ENCODE measurements at places on chromosomes 12 and 14.

DNA sequence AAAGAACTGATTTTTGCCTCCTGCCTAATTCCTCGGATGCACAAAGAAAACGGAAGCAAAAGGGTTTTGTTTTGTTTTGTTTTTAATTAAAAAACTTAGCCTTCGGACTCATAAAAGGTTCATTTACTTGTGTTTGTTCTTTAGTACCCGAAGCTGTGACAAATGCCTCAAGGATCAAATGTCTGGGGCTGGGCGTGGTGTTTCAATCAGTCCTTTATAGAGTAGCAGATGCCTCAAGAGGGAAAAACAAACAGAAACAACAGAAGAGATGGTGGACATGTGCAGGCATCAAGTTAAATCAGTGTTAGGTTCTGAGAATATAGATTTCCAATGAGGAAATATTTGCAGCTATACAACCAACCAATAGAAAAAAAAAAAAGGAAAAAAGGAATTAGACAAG, 1.6 kb upstream of the WIF1 start:
- no peak overlapping the region for H3K27ac ChIP-seq
- no peak for DNase-seq
- H3K4me1 ChIP-seq = no peaks in the 10 kb centered on the region
- no peaks in the 10 kb centered on the region for H3K27me3 ChIP-seq

GRCh38 chr12:104799458-104799857, 158.6 kb downstream of the SLC41A2 start:
- no peaks in the 10 kb centered on the region for H3K36me3 ChIP-seq
- H3K27ac ChIP-seq = no peak overlapping the region
- no peak overlapping the region for H3K4me3 ChIP-seq
- H3K27me3 ChIP-seq = no peaks in the 10 kb centered on the region
- H3K4me1 ChIP-seq = no peaks in the 10 kb centered on the region

DNA sequence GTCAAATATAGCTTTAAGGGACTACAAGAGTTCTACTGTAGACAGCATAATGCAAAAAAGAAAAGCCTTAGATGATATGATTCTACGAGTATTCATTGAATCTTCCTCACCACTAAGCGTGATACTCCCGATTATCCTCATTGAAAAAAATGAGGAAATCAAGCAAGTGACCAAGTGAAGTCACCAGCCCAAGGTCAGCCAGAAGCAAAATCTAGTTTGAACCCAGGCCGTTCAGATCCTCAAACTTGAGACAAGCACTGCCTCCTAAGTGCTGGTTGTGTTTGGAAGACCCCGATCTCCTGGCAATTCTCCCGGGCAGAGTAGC, 845 bp downstream of the GIT2 start:
- H3K4me1 ChIP-seq = no peaks in the 10 kb centered on the region
- peak overlapping the region; percentile 79 for H3K27ac ChIP-seq
- no peak for DNase-seq
- H3K36me3 ChIP-seq = peaks cover 4% of the 10 kb centered on the region
- H3K27me3 ChIP-seq = no peaks in the 10 kb centered on the region
- H3K4me3 ChIP-seq = peak overlapping the region; percentile 92

DNA sequence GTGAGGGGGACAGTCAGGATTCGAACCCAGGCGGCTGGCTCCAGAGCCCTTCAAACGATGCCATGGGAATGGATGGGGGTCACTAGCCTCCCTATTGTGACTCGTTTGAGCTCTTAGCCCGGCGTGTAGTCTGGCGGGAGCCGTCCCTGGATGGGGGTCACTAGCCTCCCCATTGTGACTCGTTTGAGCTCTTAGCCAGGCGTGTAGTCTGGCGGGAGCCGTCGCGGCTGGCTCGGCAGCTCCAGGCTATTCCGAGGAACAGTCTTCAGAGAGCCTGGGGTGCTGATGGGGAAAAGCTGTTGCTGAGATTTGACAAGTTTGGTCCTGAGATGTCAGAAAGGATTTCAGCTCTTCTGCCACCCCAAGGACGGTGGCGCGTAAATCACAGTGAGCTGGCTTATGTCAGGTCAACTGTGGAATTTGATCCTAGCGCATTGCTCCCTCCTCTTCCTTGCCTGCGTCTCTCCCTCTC, 58.3 kb downstream of the CALM1 start:
- H3K4me1 ChIP-seq = no peaks in the 10 kb centered on the region
- no peak overlapping the region for H3K4me3 ChIP-seq
- no peak for DNase-seq
- no peaks in the 10 kb centered on the region for H3K27me3 ChIP-seq
- no peak overlapping the region for H3K27ac ChIP-seq

GRCh38 chr14:54000341-54000811, 43.8 kb upstream of the BMP4 start:
- no peak for DNase-seq
- no peak overlapping the region for H3K27ac ChIP-seq
- H3K36me3 ChIP-seq = no peaks in the 10 kb centered on the region

DNA sequence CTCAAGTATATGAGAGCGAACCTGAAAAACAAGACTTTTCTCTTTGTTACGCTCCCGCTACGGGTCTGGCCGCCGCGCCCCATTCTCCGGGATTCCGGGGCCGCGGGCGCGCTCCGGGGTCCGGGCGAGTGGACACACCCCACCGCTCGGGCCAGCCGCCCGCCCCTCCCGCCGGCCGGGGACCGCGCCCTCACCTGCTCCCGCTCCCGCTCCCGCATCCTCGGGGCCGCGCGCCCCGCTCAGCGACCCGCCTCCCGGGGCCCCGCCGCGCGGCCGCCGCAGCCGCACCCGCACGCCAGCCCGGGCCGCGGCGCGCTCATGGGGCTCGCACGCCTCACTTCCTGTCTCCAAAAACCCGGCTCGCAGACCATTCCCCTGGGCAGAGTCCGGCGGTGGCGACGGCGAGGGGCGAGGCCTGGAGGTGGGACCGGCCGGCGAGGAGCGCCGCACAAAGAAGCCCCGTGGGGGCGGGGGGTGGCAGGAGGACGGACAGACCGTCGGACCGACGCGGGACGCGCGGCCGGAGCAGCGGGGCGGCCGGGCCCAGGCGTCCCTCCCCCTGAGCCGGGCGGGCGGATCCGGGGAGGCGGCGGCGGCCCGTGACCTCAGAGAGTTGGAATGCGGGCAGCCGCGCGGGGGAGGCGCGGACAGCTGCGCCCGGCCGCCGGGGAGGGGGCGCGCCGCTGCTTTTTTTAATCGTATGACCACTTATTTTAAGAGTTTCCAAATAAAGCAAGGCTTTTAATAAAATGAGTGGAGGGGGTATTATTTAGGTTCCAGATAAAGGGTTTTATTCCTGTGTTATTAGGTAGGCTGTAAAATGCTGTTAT, at the start of gene PTPN21:
Gene PTPN21, minus strand, starts transcription at position 551 of the 830 bp plus-strand sequence. CDS start 4,590 bp downstream, outside the sequence.
- peak; percentile 79 for DNase-seq
- H3K4me3 ChIP-seq = peak within 1 kb of the TSS; percentile 68
- H3K27ac ChIP-seq = peak within 1 kb of the TSS; percentile 92

DNA sequence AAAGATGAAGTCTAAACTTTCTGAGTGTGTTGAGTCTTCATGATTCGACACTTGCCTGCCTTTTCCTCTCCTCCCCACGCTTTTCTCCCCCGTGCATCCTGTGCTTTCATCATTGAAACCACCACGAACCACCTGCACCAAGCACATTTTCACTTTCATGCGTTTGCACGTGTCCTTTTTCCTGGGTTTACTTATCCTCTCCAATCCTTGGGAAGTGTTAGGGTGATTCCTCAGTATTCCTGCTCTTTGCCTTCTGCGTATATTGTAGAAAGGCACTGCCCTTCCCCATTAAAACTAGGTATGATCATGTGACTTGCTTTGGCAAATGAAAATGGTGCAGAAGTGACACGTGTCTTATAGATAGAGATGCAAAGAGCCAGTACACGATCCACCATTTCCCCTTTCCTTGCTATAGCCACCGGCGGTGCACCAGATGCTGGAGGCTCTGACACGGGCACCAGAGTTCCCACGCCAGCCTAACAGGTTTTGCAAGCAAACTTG, 106.6 kb downstream of the BRMS1L start:
- H3K27me3 ChIP-seq = no peaks in the 10 kb centered on the region
- H3K4me3 ChIP-seq = no peak overlapping the region
- no peak overlapping the region for H3K27ac ChIP-seq

- H3K36me3 ChIP-seq = no peaks in the 10 kb centered on the region
- no peaks in the 10 kb centered on the region for H3K27me3 ChIP-seq
- no peak overlapping the region for H3K4me3 ChIP-seq
- no peak overlapping the region for H3K27ac ChIP-seq
Measured at GRCh38 chr14:52427460-52427859, 113.3 kb downstream of the PTGER2 start.

DNA sequence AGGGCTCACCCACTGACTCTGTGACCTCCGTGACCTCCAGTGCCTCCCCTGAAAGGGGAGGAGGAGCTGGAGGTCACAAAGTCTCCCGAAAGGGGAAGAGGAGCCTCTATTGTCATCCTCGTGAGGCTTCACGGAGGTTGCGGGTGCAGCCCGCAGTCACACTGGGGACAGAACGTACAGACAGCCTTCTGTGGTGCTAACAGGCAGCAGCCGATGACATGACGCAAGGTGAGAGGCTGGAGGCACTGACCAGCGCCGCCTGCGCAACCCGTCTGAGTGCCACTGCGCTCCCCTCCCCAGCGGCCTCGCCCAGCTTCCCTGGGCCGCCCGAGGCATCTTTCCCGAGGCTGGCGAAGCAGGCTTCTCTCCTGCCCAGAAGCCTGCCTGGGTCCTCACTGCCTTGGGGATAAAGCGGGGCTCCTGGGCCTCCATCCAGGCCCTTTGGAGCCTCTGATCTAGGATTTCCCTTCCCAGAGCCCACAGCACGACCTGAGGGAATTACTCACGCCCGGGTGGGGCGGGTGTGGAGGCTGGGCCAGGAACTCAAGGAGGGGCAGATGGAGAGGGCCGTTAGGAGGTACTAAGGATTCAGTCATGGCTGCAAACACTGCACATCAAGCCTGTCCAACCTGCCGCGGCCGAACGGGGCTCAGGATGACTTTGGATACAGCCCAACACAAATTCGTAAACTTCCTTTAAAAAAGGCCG, 12.3 kb upstream of the LBHD2 start:
- no peak overlapping the region for H3K4me3 ChIP-seq
- H3K4me1 ChIP-seq = peaks cover 6% of the 10 kb centered on the region
- no peaks in the 10 kb centered on the region for H3K27me3 ChIP-seq
- H3K36me3 ChIP-seq = no peaks in the 10 kb centered on the region
- no peak overlapping the region for H3K27ac ChIP-seq

DNA sequence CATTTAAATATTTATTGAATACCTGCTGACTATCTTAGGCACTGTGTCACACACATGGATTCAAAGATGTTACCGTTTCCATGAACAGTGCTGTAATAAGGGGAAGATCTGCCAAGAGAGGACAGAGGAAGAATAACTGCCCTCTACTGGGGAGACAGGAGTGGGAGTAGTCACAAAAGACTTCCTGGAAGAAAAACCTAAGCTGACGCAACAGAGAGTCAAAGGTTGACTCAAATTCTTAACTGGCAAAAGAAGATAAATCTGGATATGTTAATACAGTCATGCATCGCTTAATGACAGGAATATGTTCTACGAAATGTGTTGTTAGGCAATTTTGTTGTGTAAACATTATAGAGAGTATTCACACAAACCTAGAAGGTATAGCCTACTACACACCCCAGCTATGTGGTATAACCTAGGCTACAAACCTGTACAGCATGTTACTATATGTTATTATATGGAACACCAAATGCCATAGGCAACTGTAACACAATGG, 51.5 kb downstream of the DCAF5 start:
- no peak overlapping the region for H3K4me3 ChIP-seq
- DNase-seq = no peak
- H3K27ac ChIP-seq = peak overlapping the region; percentile 30
- no peaks in the 10 kb centered on the region for H3K4me1 ChIP-seq
- H3K27me3 ChIP-seq = no peaks in the 10 kb centered on the region

GRCh38 chr12:59833408-59833807, 237.6 kb downstream of the SLC16A7 start:
- no peak overlapping the region for H3K4me3 ChIP-seq
- no peaks in the 10 kb centered on the region for H3K4me1 ChIP-seq
- DNase-seq = no peak
- no peaks in the 10 kb centered on the region for H3K27me3 ChIP-seq
- H3K36me3 ChIP-seq = no peaks in the 10 kb centered on the region
- no peak overlapping the region for H3K27ac ChIP-seq

GRCh38 chr12:19058235-19059021, 71.1 kb upstream of the PLEKHA5 start:
- H3K4me3 ChIP-seq = no peak overlapping the region
- no peaks in the 10 kb centered on the region for H3K4me1 ChIP-seq
- no peak overlapping the region for H3K27ac ChIP-seq
- no peaks in the 10 kb centered on the region for H3K36me3 ChIP-seq

- DNase-seq = no peak
- no peak overlapping the region for H3K27ac ChIP-seq
- H3K4me3 ChIP-seq = no peak overlapping the region
- H3K36me3 ChIP-seq = no peaks in the 10 kb centered on the region
- H3K4me1 ChIP-seq = no peaks in the 10 kb centered on the region
- no peaks in the 10 kb centered on the region for H3K27me3 ChIP-seq
Measured at GRCh38 chr12:67980391-67980790, 8.9 kb upstream of the IFNG-AS1 start.
